ENCODE measurements at places on chromosomes 12 and 14. TPM values are rescaled to one million over a fixed set of nuclear protein-coding genes. Genes with fewer than 3 reads are reported as not detected.

DNA sequence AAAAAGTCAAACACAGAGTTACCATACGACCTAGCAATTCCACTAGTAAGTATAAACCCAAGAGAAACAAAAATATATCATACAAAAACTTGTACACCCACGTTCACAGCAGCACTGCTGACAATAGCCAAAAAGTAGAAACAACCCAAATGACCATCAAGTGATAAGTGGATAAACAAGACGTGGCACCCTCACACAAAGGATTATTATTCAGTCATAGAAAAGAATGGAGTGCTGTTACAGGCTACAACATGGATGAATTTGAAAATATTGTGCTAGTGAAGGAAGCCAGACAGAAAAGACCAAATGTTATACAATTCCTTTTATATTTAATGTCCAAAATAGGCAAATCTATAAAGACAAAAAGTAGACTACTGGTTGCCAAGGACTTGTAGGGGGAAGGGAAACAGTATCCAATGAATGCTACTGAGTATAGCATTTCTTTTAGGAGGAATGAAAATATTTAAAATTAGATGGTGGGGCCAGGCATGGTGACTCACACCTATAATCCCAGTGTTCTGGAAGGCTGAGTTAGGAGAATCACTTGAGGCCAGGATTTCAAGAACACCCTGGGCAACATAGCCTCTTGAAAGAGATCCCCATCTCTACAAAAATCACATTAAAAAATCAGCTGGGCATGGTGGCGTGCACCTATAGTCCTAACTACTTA lies 41.9 kb downstream of the SPTLC2 start:
- H3K27ac ChIP-seq = no peak overlapping the region
- peaks cover 14% of the 10 kb centered on the region for H3K4me1 ChIP-seq
- no peak overlapping the region for H3K4me3 ChIP-seq
- peaks cover 31% of the 10 kb centered on the region for H3K36me3 ChIP-seq
- H3K27me3 ChIP-seq = no peaks in the 10 kb centered on the region

GRCh38 chr14:20460458-20461224 lies 593 bp downstream of the PIP4P1 start:
- peaks cover 36% of the 10 kb centered on the region for H3K36me3 ChIP-seq
- H3K27me3 ChIP-seq = no peaks in the 10 kb centered on the region
- peaks cover 33% of the 10 kb centered on the region for H3K4me1 ChIP-seq
- H3K27ac ChIP-seq = peak overlapping the region; percentile 94
- DNase-seq = peak; percentile 74
- H3K4me3 ChIP-seq = peak overlapping the region; percentile 92

- peak overlapping the region; percentile 73 for H3K4me3 ChIP-seq
- peaks cover 3% of the 10 kb centered on the region for H3K36me3 ChIP-seq
- no peak for DNase-seq
Observed at GRCh38 chr14:90758959-90759358, 57.3 kb downstream of the TTC7B start.

GRCh38 chr12:30928356-30929244 lies 2.1 kb downstream of the TSPAN11 start:
- no peaks in the 10 kb centered on the region for H3K4me1 ChIP-seq

DNA sequence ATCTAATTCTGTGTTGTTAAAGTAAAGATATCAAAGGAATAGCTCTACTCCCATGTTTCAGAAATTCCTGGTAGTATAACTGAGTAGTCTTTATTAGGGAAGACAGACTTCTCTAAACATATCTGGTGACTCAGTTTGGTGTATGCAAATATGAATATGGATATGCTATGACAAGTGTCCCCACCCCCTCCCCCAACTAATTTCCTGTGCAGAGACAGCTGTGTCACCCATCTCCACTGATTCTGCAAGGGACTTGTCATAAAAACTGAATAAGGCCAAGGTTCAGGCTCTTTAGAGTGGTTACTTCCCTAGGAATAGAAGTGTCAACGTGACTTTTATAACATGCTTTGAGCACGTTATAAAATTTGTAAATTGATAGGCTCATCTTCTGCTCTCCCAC lies 429.1 kb downstream of the DAD1 start:
- peaks cover 12% of the 10 kb centered on the region for H3K4me1 ChIP-seq
- no peak overlapping the region for H3K27ac ChIP-seq
- no peak overlapping the region for H3K4me3 ChIP-seq
- no peak for DNase-seq
- no peaks in the 10 kb centered on the region for H3K27me3 ChIP-seq

- no peak overlapping the region for H3K27ac ChIP-seq
- DNase-seq = no peak
- H3K4me1 ChIP-seq = peaks cover 14% of the 10 kb centered on the region
- H3K36me3 ChIP-seq = peaks cover 3% of the 10 kb centered on the region
Observed at GRCh38 chr14:90760591-90761316, 55.5 kb downstream of the TTC7B start.

GRCh38 chr14:69481815-69482568 lies 2.5 kb upstream of the PLEKHD1 start:
- H3K36me3 ChIP-seq = no peaks in the 10 kb centered on the region
- no peak for DNase-seq
- H3K27ac ChIP-seq = no peak overlapping the region
- peaks cover 50% of the 10 kb centered on the region for H3K27me3 ChIP-seq
- H3K4me3 ChIP-seq = no peak overlapping the region
- peaks cover 7% of the 10 kb centered on the region for H3K4me1 ChIP-seq

- peaks cover 54% of the 10 kb centered on the region for H3K36me3 ChIP-seq
- H3K27me3 ChIP-seq = no peaks in the 10 kb centered on the region
- DNase-seq = no peak
- H3K27ac ChIP-seq = no peak overlapping the region
Observed at GRCh38 chr12:77049767-77050353, 15.5 kb downstream of the E2F7 start.

GRCh38 chr14:68527329-68527851 lies 265.5 kb downstream of the ZFP36L1 start:
- no peaks in the 10 kb centered on the region for H3K4me1 ChIP-seq
- no peak overlapping the region for H3K27ac ChIP-seq
- no peaks in the 10 kb centered on the region for H3K27me3 ChIP-seq
- H3K4me3 ChIP-seq = no peak overlapping the region
- H3K36me3 ChIP-seq = peaks cover 7% of the 10 kb centered on the region
- DNase-seq = no peak

- no peak overlapping the region for H3K4me3 ChIP-seq
- no peak overlapping the region for H3K27ac ChIP-seq
- DNase-seq = no peak
- no peaks in the 10 kb centered on the region for H3K27me3 ChIP-seq
Observed at GRCh38 chr14:102279688-102280348, 25.1 kb downstream of the MOK start.

The MED6 gene
- 42.7 TPM for total RNA-seq

The SPIC gene
- not detected for total RNA-seq

The RNASE1 gene
- total RNA-seq = not detected

Data from activated CD8-positive, alpha-beta memory T cell treated with anti-CD3 and anti-CD28 coated beads, Interleukin-2, amount 10 ng/mL, durations not matched to agents 7 days and 5 days (primary cell).